Left hindlimb (tissue), 1 donor: ENCODE measurements at places on chromosomes 3 and 15.

DNA sequence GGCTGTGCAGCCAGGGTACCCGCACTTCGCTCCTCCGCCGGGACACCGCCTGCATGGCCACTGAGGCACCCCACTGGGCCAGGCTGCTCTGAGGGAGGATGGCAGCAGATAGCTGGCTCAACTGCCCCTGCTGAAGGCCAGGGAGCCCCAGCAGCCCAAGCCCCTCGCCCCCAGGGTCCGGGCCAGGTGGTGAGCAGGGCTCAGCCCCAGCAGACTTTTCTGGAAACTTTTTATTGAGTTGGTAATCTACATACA lies 11.5 kb downstream of the PLIN1 start:
- no peak for DNase-seq

DNA sequence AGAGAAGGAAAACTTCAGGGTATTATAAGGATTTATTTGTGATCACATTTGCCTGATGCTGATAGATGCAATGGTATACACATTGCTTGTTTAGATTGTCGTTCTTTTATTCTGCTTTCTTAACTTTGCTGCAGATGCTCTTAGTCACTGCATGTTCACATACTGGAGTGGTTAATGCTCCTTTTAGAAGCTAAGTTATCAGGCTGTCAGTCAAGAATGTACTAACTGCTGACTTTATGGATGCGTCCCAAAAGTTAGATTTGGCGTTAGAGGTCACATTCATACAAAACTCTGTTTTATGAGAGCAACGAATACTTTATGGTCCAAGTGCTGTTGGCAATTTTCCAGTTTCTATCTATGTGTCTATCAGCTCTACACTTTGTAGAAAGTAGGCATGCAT lies 160.7 kb downstream of the BBX start:
- DNase-seq: no peak

GRCh38 chr3:65006300-65006739 lies 318.5 kb upstream of the ADAMTS9 start:
- no peak for DNase-seq

- DNase-seq: no peak
These were observed 138.5 kb downstream of the NECTIN3 start for GRCh38 chr3:111210003-111210711.

GRCh38 chr15:33720952-33721351 lies 247.3 kb upstream of the CHRM5 start:
- DNase-seq: no peak

- no peak for DNase-seq
These were observed 24.7 kb downstream of the ILDR1 start for GRCh38 chr3:121997372-121997771.

GRCh38 chr15:100373120-100373896 lies 31.5 kb upstream of the ADAMTS17 start:
- DNase-seq: no peak

DNA sequence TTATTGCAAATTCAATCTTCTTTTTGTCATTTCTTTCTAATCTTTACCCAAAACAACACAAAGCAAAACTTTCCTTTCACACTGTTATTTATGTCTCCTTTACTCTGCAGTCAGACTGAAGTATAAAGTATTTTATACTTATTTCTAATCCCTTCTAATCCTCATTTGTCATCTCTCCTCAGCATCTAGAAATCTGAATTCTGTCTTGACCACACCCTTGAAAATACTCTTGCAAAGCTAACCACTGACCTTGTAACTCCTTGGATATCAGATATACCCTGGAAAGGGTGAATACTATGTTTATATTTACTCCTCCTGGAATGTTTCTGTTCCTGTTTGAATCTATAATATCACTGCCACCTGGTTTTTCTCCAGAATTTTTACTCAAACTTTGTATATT lies 481.1 kb downstream of the ZNF385D start:
- DNase-seq: no peak

DNA sequence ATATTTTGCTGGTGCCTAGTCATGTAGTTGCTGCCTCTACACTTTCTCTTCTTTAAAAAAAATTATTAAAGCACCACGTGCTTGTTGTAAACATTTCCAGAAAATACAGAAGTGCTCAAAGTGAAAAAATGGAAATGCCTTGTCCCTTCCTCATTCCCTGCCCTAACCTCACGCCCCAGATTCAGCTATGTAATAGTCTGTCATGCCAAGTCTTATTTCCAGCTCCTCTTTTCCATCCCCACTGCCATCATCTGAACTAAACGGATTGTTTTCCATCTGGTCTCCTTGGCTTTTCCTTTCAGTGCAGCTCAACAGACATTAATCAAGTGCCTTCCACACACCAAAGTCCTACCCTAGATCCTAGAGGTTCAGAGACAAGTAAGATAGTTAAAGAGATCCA lies 15.5 kb downstream of the ZNF774 start:
- DNase-seq: no peak

DNA sequence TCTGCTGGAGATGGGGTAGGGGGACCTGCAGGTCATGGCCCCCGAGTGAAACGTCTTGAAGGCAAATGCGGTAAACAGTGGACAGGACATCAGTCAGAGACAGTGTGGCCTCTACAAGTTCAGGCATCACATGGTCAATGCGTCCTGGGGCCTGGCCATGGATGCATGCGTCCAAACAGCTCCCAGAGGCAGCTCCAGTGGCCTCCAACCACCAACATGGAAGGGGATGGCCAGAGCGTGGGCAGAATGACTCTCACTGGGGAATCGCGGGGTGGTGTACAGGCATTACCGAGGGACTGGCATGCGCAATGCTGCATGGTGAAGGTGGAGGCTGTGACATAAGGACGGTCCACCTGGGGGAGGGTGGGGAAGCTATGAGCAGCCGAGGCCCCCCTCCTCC lies 35.6 kb upstream of the IQSEC1 start:
- DNase-seq: peak; percentile 29

DNA sequence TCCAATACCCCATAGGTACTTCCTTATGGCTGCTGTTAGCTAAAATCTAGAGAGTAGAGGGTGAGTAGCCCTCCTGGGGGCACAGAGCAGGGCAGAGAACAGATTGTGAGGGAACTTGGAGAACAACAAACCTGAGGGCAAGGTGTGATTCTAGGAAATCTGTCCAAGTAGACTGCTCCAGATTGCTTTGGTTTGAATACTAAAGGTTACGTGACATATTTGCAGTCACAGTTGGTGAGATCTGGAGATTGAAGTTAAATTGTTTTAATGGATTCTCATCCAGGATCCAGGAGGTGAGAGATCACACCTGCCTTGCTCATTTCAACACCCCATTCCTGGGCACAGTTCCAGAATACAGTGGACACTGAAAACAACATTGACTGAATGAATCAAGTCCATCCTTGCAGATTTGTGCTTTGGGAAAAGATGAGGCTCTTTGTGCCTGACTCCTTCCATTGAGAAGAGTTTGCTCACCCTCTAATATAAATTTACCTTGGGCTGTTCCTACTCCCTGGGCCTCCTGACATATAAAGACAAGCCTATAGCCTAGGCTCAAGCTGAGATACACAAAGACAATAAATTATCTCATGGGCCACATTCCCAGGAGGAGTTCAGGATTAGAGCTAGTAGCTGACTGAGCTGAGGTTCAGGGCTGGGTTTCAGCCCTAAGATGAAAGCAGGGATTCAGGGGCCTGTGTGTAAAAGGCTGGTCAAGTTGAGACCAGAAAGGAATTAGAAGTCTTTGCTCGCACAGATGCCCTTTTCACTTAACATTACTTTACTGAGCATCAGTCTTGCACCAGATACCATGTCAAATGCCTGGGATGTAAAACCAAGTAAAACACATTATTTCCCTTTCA lies 400.9 kb upstream of the MCTP2 start:
- no peak for DNase-seq

GRCh38 chr3:28114893-28115292 lies 126.5 kb upstream of the CMC1 start:
- no peak for DNase-seq

DNA sequence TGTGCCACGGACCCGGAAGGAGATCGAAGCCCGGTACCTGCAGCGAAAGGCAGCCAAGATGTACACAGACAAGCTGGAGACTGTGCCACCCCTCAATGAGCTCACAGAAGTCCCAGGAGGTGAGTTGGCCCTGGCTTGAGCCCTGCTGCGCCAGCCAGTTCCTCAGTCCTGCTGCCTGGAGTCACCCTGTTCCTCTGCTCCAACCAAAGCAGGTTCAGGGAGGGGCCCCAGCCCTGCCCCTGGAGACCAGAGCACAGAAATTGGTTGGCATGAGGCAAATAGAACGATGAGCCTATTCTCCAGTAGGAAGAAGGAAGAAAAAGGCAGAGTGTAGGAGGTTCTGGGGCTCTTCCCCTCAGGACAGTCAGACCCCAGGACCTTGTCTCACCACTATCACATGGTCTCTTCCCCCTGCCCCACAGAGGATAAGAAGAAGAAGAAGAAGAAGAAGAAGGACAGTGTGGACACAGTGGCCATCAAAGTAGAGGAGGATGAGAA lies 8.0 kb downstream of the TMIE start:
- no peak for DNase-seq

DNA sequence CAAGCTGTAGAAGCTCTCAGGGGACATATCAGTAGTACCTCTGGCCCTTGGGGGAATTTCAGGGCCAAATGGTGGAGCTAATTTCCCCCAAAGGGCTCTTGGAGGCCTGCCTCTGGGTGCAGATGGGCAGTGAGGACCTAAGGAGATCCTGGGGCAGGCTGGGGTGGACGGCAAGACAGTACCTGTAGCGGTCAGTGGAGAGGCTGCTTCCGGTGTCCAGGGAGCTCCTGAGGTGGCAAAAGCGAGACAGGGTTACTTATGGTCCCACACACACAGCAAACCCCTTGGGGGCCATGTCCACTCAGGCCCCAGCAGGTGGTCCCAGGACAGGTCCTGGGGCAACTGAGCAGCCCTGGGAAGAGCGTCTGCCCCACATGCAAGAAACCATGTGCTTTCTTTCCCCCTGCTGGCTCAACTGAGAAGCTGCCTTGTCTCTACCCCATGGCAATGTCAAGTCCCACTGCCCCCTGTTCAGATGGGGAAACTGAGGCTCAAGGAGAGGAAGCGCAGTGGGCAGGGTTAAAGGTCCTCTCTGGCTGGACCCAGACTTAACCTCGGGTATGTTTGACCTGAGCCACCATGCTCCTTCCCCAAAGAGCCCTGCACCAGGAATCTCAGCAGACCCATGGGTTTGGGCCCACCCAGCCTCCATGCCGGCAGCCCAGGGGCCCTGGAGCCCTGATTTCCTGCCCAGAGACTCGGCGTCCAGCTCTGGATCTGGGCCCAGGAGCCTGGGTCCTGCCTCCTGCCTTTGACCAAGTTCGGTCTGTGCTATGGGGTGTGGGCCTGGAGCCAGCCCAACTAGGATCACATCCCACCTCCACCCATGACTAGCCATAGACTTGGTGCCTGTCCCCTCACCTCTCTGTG lies 25.7 kb downstream of the IQSEC1 start:
- DNase-seq: no peak

DNA sequence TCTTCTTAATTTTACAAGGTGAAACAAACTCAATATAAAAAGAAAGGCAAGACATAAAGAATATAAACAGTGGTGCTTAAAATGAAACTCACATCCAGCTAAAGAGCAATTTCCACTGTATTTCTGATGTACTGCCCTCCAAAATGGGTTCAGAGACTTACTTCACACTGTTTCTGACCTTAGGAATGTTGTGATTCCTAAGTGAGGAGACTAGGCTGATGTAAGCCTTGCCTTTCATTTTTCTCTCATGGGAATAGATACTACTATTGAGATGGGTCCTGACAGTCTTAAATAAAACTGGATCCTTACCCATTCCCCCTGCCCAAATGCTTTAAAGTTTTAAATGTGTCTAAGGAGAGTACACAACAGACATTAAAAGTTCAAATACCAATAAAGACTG lies 86.9 kb downstream of the CBLB start:
- no peak for DNase-seq

DNA sequence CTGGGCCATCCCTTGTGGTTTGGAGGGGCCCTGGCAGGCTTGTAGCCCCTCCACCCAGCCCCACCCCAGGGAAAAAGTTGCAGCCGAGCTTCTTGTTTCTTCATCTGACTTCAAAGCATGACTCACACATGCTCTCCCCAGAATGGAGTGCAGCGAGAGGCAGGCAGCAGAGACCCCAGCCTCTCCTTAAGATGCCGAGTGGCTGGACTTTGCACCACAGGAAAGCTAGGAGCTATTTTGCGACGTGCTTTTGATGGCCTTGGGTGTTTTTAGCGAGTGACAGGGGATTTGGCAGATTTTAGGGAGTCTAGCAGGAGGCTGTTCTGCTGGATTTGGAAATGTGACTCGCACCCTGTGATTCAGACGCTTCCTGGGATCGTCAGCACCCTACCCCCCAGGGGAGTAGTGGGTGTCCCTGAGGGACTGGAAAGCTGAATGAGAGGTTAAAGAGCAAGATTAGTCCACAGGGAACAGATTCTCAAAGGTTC lies 14.2 kb downstream of the BAHD1 start:
- DNase-seq: no peak
